ENCODE measurements at places on chromosomes 5 and 9.

DNA sequence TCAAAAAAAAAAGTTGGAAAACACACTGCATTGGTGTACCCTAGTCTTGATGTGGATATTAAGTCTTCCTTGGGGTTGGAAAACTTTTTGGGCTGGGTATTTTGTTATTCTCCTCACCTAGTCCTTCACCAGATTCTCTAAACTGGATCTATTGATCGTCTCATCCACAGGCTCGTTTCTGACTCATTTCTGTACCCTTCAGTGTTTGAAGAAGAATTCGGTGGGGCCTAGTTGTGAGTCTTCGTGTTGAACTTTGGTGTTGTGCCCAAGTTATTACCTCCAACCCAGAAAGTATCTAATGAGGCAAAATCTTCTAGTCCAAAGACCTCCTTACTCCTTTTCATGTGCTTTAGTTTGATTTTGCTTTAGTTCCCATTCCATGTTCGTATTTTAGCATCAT is 1.6 kb downstream of the NFX1 start:
- DNase-seq = no peak

- no peak for DNase-seq
Measured at GRCh38 chr5:77312413-77312812, 101.9 kb downstream of the PDE8B start.

DNA sequence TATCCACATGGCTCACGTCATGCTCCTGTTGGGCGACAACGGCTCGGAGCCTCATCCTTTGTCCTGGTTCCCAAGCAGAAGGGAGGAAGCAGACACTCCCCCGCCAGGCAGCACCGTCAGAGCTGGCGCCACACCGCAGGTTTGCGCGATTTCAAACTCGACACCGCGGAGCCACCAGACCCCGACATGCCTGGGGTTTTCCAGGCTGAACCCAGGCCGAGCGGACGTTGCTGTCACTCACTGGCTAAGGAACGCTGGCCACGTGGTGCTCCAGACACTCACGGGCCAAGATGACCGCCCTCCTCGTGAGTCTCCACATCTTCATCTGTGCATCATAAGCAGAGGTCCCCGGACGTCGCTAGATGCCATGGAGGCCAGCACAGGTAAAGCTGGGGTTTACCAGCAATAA is 9.0 kb downstream of the TERT start:
- DNase-seq = no peak

DNA sequence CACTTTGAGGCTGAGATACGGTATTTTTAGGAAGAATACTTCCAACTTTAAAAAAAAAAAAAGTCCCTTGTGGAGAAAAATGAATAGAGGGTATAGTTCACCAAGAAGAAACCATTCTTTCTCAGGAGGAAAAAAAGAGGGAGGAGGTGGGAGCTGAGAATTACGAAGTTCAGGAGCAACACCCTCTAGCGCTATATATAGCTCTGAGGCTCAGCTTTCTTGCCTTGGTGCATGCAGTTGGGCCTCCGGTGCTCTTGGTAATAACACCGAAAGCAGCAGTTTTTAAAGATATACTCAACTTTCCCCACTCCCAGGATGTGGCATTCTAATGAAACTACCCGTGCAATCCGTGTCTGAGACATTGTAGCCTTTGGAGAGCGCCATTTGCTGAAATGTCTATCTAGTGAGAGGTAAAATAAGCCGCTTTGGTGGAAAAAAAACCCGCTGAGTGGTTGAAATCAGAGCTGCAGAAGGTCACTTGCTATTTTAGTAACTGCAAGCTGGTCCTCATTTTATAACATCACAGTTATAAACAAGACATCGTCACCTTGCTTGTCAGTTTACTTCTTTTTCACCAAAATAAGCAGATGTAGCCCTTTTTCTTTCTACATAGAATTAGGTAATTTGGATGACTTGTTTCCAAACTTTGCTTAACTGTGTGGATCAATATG is 156.4 kb downstream of the RORB start:
- no peak for DNase-seq

GRCh38 chr9:87718852-87719612 is 6.9 kb upstream of the CTSL start:
- no peak for DNase-seq

DNA sequence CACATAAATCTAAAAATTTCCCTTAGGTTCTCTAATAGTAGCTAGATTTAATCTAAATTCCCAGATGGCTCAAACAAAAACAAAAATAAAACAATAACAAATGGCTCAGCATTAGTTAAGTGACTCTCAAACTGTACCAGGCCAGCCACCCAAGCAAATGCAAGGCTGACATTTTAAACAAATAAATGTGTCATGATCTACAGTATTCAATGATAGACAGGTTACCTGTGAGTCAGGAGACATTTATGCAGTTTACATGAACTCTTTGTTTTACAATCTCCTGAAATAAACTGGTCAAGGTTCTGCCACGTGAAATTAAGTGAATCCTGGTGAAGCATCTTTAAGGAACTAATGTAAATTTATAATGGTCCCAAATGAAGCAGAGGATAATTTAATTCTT is 580.2 kb upstream of the PTPRD start:
- no peak for DNase-seq

- no peak for DNase-seq
Measured at GRCh38 chr9:115211413-115212124, 93.6 kb upstream of the TNC start.

- no peak for DNase-seq
Measured at GRCh38 chr9:138053996-138054752, 176.6 kb downstream of the CACNA1B start.

- no peak for DNase-seq
Measured at GRCh38 chr5:179875741-179876609, 17.4 kb upstream of the MRNIP start.

DNA sequence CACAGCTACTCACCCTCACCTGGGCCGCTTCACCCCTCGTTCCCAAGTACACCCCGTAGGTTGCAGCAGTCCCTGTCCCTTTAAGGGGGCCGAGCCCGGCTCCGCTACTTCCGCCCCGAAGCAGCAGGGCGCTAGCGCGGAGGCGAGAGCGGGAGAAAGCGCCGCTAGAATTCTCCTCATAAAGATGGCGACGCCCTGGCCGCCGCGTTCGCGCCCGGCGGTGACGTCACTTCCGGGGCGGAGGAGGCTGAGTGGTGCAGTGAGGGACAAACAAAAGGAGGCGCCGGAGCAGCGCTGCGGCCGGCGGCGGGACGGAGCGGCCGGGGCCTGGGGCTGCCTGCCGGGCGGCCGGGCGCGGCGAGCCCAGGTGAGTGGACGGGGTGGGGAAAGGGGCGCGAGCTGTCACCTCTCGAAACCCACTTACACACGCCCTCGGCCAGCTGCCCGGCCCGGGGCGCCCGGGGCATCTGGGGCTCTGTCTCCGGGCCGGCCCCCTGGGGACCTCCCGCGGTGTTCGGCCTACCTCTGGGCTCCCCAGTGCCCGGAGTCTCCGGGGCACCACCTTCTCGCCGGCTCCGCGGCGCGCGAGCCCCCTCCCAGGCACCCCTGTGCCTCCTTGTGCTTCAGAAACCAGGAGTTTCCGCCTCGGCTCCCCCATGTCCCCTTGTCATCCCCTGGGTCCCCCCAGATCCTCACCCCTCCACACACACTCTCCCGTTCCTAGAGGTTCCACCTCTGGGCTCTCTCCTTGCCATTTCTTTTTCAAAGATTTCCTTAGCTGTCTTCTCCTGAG is at the start of the genes KYAT1 and LRRC8A:
Gene KYAT1, minus strand, starts transcription at position 67 of the 793 bp plus-strand sequence. CDS start 36,545 bp downstream, outside the sequence.
Gene LRRC8A, plus strand, starts transcription at position 250 of the 793 bp plus-strand sequence. CDS start 25,032 bp downstream, outside the sequence.
- DNase-seq = peak; percentile 97

- DNase-seq = no peak
Measured at GRCh38 chr5:103918668-103919367, 356.2 kb upstream of the NUDT12 start.

DNA sequence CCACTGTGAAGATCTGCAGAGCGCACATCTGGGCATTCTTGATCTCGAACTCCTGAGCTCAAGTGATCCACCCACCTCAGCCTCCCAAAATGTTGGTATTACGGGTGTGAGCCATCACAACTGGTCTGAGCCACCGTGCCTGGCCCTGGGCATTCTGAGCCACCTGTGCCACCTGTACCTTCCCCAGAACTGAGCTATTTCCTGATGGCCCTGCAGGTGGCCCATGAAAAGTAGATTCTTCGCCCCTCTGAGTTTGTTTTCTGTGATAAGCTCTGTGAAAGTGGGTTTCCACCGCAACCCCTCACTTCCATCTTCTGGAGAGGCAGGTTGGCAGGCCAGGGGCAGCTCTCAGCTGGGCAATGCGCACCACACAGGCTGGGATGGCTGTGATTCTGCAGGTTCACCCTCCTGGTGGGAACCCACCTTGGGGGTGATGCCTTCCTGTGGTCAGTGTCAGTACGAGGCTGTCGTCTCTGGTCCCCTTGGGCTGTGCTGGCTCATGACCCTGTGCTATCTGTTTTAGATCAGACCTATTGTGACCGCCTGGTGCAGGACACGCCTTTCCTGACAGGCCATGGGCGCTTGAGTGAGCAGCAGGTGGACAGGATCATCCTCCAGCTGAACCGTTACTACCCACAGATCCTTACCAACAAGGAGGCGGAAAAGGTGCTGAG is 11.3 kb downstream of the CARD19 start:
- no peak for DNase-seq

DNA sequence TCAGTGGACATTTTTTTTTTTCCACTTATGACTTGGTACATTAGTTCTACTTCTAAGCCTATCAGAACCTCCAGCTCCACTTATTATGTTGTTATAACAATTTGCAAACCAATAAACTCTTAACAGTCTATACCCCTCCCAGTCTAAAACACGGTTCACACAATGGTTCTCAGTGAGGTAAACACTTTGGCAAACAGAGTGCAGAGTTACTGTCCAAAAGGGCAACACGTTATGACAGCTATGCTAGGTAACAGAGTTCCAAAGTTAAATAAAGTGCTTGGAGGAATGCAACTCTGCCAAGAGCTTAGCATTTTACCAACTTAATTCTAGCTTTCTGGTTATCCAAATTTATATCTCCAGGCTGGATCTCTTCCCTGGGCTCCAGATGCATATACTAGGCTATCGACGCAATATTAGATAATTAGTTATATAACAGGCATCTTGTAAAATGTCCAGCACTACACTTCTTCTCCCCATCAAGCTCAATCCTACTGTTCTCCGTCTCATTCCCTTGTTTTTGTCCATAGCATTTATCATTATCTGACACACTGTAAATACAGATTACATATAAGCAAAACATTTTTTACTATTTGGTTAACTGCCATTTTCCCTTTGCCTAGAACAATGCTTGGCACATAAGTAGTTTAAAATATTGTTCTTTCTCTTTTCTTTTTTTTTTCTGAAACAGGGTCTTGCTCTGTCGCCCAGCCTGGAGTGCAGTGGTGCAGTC is 14.3 kb downstream of the FNBP1 start:
- no peak for DNase-seq

DNA sequence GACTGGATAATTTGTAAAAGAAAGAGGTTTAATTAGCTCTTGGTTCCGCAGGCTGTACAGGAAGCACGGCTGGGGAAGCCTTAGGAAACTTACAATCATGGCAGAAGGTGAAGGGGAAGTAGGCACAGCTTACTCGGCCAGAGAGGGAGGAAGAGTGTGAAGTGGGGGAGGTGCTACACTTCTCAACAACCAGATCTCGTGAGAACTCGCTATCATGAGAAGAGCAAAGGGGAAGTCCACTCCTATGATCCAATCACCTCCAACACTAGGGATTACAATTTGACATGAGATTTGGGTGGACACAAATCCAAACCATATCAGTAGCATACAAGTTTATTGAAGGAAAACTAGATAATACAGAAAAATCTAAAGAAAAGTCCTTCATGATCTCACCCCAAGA is 39.9 kb downstream of the NEURL1B start:
- DNase-seq = no peak

DNA sequence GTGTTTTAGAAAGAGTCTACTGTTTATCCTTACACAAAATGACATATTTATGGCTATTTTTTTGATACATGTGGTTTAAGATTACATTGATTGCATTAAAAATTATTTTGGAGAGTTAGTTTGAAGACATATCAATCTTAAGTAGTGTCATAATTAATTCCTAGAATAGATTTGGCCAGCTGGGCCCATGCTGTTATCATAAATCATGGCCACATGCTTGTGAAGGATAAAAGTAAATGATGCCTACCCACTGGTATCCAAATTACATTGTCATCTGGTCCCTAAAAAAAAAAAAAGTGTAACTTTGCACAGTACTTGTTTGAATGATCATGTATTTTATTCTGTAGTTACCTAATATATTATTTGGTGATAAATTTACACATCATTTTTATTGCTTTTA is 96.9 kb downstream of the PARP8 start:
- DNase-seq = no peak

Data from hippocampal formation (tissue), 2 donors.